Activated gamma-delta T cell (primary cell): ENCODE measurements at places on chromosomes 3 and 15.

GRCh38 chr3:116920826-116921610, 211.4 kb downstream of the TUSC7 start:
- DNase-seq, result no peak

DNA sequence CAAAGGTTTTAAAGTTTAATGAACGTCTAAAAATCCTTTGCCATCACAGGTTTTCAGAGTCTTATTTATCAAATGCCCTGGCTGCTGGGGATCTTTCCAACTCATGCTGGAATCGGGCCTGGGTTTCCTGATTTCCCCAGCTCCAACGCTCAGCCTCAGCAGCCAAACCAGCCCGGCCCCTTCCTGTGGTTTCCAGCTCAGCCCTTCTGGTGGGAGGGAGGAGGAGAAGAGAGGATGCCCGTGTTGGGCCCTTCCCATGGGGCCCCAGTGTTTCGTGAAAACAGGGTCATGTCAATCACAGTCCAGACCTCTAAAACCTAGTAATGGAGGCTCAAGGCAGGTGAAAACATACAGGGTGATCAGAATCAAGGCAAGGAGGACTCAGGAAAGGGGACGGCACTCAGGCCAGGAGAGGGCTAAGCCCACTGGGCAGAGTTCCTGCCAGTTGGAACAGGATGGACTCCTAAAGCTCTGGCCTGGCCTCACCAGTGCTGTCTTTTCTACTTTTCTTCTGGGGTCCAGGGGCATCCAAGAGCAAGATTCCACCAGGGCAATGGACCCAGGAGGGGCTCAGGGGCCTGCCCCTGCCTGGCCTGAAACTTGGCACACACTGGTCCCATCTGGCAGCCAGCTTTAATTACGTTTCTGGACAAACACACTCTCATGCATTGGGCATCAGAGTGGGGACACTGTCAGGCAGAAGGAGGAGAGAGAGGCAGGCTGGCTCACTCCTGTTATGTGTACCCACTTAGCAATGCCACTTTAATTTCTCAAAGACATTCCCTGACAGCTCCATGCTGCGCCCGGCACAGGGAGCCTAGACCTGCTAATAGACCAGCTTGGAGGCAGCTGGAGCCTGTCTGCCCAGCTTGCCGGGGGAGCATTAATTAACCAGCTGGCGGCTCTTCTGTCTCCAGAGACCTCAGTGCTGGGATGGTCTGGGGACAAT, 194.6 kb downstream of the FAM43A start:
- DNase-seq, result no peak

GRCh38 chr15:92377083-92377789, 16.4 kb upstream of the ST8SIA2 start:
- no peak for DNase-seq

GRCh38 chr3:104005815-104006214, 1360.9 kb upstream of the ALCAM start:
- DNase-seq, result no peak

- no peak for DNase-seq
These were observed 1.3 kb upstream of the MEF2A start for GRCh38 chr15:99564221-99565048.

DNA sequence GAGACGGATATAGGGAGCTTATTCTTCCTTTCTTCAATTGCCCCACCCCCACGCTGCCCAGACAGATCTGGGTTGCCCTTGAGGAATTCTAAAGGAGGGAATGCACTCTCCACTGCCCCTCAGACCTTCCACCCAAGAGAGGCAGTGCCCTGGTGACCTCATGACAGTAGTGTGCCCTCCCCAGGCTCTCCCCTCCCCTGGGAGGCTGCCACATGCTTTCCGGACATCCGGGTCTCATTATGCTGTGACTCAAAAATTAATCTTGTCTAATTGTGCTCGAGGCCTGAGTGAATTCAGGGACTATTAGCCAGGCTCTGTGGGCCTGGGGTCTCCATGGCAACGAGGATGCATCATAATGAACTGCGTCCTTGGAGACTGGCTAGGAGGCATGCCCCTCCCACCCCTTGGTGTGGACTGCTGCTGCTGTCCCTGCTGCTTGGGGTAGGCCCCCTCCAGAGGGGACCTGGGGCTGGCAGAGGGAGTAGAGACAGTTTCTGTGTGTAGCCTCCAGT, 20.8 kb downstream of the CORO2B start:
- no peak for DNase-seq

- DNase-seq, result no peak
These were observed 24.0 kb upstream of the HGD start for GRCh38 chr3:120705884-120706582.

- no peak for DNase-seq
These were observed 34.0 kb downstream of the LYZL4 start for GRCh38 chr3:42376344-42376798.

- no peak for DNase-seq
These were observed 294.7 kb upstream of the CCDC54 start for GRCh38 chr3:107082527-107082926.

GRCh38 chr3:102301155-102301880, 133.5 kb upstream of the ZPLD1 start:
- DNase-seq, result no peak

DNA sequence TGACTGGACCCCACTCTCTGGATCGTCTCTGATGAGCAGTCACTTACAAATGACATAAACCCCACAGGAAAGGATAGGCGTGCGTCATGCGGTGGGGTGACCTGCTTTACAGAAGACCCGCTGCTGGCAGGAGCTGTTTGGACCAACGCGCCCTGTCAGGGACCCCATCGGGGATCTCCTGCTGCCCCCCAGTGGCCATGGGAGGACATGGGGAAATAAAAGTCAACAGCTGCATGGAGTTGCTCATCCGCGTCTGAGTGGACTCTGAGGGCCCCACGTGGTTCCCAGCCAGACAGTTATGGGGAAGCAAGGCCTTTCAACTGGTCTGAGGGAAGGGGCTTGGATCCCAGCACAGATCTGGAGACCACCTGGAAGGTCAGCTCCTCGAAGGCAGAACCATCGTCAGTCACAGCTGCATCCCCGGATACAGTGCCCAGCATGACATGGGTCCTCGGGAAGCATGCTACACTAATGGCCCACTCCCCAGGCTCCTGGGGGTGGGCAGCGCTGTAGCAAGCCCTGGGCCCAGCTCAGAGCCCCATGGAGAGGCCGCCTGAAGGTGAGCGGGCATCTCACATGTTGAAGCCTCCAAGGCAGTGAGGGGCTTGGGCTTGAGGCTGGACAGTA, 32.1 kb downstream of the PTH1R start:
- DNase-seq, result peak; percentile 18

GRCh38 chr15:58298879-58299850, 132.6 kb upstream of the LIPC start:
- no peak for DNase-seq

GRCh38 chr3:99607151-99607550, 31.2 kb upstream of the COL8A1 start:
- DNase-seq, result no peak

- no peak for DNase-seq
These were observed 49.2 kb downstream of the MGLL start for GRCh38 chr3:127772827-127773751.

GRCh38 chr15:78989701-78990240, 44.9 kb upstream of the CTSH start:
- no peak for DNase-seq

DNA sequence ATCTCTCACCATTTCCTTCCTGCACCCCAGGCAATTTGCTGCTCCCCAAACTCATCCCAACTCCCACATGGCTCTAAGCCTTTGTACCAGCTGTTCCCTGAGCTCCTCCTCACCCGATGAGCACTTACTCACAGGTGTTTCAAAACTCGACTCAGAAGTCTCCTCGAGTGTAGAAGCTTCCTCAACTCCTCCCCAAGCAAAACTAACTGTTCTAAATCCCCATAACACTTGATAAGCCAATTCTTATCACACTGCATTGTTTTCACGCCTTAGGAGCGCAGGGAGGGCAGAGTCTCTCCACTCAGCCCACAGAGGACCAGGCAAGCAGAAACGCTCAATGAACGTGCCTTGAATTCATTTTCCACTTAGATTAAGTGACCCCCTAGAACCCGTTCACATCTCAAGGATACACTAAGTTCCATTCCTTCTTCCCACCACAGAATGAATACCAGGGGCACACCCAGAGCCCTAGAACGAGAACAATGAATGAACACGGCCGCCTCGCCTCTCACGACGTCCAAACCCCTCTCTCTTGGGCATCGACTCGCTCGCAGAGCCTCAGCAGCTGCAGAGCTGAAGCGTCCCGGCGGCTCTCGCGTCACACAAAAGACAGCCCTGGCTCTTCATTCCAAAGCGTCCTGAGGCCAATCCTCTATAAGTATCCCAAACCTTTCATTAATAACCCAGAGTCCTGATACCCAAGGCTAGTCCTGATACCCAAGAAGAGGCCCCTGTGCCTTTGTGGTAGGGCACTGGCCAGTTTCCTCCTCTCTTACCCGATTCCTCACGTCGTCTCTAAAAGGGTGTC, 1.1 kb downstream of the RAF1 start:
- DNase-seq, result peak; percentile 17

GRCh38 chr15:40339621-40339945, 1.2 kb downstream of the CCDC9B start:
- DNase-seq, result no peak

DNA sequence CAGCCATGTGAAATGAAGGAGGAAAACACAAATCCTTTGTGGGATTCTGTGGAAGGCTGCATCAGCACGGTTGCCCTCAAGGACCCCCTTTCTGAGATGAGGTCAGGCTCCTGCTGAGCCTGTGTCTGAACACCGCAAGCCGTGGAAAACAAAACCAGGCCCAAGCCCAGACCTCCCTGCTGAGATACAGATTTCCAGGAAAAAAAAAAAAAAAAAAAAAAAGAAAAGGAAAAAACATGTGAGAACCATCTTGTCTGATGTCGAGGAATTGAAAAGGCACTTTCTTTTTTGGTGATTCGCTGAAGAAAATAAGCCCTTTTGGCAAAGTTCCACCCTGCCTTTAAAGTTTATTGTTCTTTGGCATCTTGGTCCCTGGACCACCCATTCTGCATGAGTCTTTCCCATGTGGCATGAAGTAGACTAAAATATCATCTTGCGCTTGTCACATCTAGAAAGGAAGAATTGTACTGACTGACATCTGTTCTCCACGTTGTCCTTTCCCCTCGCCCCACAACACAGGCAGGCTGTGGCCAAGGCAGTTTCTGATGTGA, 117.6 kb downstream of the CHST2 start:
- DNase-seq, result no peak

DNA sequence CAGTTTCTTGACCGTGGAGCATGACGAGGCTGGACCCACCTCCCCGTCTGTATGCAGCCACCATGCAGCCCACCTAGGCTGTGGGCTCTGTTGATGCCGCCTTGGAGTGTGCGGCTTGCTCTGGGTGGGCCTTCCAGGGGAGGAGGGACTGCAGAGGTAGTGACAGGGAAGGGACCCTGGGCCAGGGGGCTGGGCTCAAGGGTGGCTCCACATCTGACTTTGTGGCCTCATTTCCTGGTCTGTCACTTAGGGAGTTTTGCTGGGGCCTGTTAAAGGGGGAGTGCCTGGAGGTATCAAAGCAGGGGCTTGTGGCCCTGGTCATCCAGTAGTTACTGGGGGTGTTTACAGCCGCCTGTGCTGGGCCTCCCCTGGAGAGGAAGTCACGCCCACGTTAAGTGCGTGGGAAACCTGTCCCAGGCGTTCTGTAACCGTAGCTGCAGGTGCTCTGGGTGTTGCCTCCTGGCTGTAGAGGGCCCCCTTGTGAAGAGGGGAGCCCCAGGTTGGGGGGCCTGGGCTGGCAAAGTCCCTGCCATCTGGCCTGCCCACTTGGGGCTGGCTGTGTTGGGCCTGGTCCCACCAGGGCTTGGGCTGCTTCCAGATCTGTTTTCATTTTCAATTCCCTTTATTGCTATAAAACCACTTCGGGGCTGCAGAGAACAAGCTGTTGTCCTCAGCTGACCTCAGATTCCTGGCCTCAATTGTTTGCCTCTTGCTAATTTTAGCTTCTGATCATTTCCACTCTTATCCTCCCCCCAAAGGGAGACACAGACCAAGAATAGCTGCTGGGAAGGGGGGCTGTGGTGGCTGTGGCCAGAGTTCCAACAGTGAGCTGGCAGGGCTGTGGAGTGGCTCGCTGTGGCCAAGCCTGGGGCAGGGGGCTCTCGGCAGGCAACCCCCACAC, 26.5 kb downstream of the KLF13 start:
- DNase-seq, result no peak

DNA sequence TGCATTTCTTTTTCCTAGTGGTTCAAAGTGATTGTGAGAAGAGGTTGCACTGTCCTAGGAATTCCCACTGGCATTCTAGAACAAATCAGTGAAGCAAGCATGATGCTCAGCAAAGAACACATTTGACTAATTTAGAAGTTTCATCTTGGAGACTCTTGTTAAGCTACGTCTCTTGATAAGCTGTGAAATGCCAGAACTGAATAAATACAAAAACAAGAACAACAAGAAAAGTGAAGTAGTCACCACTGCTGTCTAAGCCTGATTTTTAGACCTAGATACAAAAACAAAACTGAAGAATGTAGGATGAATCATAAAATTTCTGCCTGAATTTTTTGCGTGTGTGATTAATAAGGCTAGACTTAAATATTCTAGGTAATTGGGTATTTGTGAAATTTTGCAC, 1162.4 kb downstream of the TUSC7 start:
- no peak for DNase-seq

DNA sequence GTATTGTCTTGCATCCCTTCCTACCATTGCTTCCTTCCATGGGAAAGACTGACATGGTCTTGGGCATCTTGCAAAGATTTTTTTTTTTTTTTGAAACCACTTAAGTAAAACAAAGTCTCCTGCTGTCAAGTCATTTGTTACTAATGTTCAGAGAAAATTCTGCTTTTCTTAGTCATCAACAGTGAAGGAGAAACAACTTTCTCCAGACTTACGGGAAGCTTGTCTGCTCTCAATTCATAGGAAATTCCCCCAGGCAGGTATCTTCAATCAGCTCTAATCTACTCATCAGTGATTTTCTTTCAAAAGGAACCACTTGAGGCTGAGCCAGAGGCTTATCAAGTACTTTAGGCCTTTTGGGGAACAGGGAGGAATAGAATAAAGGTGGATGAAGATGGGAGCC, 15.9 kb upstream of the DRD3 start:
- DNase-seq, result no peak

DNA sequence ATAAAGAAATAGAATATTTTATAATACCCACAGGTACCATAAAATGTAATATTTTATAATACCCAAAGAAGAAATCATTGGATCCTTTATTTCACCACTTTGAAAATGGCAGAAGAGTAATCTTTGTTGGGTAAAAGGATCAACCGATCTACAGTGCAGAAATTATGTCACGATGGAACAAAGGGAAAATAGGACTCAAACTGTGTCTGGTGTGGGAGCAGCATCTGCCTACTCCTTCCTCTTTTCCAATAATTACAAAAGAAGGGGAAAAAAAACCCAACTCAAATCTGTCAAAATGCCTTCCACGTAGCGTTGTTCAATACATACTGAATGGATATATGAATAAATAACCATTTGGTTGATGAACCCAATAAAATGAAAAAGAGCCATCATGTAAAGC, 492.6 kb upstream of the TBL1XR1 start:
- DNase-seq, result no peak

DNA sequence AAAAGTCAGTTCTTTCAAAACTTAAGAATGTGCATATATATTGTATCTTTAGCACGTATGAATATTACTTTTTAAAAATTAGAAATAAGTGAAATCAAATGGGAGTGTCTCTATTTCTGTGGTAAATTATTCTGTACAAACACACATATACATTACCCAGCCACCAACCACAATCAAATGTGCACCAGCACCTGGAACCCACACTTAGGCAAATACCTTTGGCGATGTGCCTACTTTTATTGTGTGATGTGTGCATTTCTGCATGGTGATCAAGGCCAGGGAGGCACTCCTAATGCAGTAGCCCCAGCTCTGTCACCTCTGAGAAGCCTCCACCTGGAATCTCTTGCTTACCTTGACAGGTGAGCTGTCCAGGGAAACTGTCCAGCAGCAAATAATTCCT, 76.9 kb downstream of the PIK3R4 start:
- no peak for DNase-seq
